ENCODE measurements at places on chromosomes 7 and 10. TPM values are rescaled to one million over a fixed set of nuclear protein-coding genes. Genes with fewer than 3 reads are reported as not detected.

The VPS37D gene
- total RNA-seq, result 1.3 TPM

DNA sequence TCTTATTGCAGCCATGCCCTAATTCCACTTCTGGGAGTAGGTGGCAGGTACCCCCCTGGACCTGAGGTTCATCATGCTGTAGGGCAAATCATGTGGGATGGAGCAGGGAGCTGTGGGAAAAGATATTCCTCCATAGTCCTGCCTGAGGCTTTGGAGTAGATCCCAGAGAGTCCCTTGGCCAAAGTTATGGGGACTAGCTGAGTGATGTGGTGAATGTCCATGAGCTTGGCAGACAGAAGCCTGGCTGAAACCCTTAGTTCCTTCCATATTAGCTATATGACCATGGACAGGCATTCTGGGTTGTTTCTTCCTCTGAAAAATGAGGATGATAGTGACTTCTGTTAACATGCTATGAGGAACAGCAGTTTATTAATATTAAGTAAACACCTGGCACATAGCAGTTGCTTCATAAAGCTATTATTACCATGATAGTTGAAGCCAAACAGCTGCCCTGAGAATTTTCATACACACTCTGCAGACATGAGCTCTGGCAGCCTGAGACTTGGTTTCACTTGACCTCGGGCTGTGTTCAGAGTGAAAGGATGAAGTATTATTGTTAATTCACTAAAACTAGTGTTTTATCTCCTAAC is 15.0 kb upstream of the IMPDH1 start:
- no peak for DNase-seq

GRCh38 chr10:93346694-93347093 is 135.4 kb downstream of the MYOF start:
- DNase-seq, result no peak

DNA sequence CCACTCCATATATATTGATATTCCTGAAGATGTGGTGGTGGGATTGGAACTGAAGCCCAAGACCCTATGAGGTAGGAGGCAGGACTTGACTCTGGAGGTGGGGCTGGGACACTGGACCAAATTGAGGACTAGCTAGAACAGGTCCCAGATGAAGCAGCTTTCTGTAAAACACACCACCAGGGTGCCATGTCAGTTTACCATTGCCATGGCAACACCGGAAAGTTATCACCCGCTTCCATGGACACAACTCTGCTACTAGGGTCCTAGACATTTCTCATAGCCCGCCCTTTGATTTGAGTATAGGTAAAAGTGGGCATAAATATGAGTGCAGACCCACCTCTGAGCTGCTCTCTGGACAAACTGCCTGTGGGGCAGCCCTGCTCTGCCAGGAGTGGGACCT is 490.5 kb upstream of the PFKP start:
- DNase-seq, result no peak

- DNase-seq, result no peak
Observed at GRCh38 chr7:155038335-155038734, 31.8 kb upstream of the HTR5A start.

All from lower lobe of right lung (tissue), 2 donors.